ENCODE measurements at places on chromosomes 2 and 18.

GRCh38 chr18:45566025-45566740, 49.1 kb upstream of the SLC14A2 start:
- DNase-seq = no peak

DNA sequence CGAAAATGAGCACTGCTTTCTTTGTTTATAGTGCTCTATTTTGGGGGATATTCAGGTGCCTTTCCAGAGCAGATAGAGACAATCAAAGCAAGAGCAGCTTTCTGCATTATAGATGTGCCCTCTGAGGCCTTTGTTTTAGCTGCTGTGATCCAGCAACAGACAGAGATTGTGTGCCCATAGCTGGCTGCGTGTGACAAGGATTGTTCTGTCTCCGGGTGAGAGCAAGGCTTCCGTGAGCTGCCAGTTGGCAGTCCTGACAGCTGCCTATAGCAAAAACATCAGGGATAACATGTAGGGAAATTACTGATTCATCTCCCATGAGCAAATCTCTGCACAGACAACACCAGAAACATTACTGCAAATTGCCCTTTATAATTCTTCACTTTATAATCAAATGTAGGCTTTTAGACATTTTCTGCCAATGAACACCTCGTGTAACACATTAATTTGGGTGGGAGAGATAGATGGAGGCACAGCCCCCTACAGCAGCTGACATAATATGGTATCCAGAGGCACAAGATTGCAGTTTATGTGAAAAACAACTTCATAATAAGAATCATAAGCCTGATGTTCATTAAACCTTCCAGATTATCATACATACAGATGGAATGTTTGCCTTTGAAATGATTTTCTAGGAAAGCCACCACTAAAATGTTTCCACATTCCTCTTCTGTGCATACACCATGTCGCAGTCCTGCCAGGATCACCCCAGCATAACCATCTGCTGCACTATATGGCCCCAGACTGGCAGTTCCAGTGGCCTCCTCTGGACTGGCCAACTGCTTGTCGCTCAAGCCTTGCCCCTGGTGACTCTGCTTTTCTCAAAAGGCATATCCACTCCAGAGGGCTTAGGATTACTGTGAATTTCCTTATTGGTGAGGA, 131.2 kb downstream of the TRIB2 start:
- DNase-seq = peak; percentile 12

DNA sequence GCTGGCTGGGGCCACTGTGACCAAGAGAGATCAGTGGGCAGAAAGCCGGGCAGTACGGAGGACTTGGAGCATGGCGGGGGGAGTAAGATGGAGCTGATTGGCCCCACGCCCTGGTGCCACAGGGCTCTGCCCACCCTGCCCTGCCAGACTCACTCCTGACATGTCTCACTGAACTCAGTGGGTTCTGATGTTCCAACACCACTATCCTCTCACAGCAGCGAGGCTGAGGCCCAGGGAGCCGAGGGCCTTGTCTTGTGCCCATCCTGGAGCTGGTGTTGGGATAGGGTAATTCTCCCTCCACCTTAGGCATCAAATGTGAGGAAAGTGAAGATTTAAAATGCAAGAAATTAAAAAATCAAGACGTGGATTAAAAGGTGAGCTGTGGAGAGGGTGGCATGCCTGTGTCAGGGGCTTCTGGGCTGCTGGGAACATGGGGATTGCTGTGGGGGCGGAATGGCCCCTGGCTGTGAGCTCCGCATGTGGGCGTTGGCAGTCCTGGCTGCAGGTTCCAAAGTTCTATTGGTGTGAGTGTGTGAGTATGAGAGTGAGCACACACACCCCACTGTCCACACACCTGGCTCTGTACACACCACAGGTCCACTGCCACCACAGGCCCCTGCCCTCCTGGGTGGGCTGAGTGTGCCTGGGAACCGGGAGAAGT, 283.5 kb upstream of the HS6ST1 start:
- no peak for DNase-seq

DNA sequence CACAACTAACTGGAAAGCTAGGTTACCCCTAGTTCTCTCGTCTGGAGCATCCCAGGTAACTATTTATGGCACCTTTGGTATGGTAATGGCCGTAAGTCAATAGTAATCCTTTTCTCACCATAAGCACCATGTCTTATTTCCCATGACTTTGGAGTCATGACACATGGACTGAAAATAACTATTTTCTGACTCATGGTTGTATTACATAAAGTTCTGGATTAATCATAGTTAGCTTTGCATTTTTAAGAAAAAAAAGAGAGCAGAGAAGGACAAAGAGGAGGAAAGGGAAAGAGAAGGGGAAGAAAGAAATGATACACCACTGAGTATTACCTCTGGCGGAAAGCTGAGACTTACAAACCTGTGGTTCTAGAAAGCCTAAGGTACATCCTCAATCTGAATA, 99.3 kb downstream of the BIN1 start:
- no peak for DNase-seq

- no peak for DNase-seq
Measured at GRCh38 chr2:231189571-231190495, 8.6 kb upstream of the ARMC9 start.

DNA sequence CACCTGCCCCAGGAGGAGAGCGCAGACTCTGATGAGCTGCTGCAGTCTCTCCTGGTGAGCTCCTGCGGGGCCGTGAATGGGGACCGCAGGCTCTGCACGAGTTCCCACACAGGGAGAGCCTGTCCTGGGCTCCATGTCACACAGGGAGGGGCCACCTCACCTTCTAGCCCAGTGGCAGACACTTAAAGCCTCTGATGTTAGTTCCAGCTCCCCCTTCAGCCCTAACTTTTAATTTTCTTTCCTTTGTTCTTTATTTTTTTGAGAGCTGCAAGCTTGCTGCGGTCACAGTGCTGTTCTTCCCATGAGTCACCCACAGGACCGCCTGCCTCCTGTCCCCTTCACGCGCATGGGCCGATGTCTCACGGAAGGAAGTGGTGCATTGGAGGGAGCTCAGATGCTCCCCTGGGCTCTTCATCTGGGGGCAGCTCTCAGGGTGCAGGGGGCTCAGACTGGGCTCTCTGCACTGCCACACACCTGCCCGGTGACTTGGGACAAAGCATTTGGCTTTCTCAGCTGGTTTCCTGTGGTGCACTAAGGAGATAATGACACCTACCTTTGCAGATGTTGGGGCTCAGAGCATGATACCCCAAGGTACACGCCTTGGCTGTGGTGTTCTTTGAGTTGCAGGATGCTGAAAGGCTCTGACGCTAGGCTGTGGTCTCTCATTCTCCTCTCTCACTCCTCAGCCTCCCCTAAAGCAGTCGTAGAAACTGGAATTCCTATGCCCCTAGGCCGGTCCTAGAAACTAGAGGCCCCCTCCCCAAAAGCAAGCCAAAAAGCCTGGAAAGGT, 37.2 kb upstream of the PXDN start:
- DNase-seq = no peak

DNA sequence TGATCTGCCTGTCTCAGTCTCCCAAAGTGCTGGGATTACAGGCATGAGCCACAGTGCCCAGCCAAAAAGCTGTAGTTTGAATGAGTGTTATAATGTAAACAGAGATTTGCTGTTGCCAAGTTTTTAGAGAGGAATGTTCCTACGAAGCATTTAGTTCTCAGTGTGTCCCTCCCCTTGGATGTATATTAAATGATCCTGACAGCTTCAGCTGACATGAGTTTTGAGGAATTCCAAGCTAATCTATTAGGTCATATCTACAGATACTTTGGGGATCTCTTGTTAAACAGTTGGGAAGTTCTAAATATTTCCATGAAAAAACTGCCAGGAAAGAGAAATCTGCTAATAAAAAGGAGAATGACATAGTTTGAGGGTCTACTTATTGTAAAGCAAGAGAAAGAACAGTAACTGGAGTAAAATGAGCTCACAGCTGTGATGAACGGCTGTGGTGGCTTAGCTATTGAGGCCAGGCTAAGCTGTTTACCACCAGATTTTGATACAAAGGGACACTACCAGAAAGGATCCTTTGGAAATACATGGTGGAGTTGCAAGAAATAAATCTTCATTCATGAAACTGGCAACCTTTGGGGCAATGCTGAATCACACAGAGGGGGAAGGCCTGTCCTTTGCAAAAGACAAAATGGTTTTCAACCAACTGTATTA, 2.6 kb upstream of the STON1 start:
- no peak for DNase-seq

- no peak for DNase-seq
Measured at GRCh38 chr2:177295484-177295883, 31.0 kb upstream of the NFE2L2 start.

- no peak for DNase-seq
Measured at GRCh38 chr2:160375802-160376469, 117.7 kb downstream of the RBMS1 start.

- DNase-seq = no peak
Measured at GRCh38 chr2:120772261-120772660, 36.6 kb downstream of the GLI2 start.

GRCh38 chr2:176822060-176822459, 390.5 kb upstream of the HNRNPA3 start:
- no peak for DNase-seq

DNA sequence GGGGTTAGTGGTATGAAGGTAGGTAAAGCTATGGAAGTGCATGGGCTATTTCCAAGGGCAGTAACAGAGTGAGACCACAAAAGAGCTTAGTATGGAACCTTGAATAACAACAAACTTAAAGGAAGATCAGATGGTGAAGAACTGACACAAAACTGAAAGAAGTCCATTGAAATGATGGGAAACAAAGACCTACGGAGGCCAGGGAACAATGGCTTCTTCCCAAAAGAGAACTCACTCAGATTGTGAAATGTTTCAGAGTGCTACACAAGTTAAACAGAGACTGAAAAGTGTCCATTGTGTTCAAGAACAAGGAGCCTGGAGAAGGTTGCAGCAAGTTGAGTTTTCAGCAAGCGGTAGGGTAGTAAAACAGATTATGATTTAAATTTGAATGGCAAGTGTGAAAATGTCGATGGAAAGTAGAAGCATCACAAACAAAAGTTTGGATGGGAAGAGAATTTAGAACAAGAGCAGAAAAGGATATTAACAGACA, 700.0 kb upstream of the NXPH2 start:
- DNase-seq = no peak

DNA sequence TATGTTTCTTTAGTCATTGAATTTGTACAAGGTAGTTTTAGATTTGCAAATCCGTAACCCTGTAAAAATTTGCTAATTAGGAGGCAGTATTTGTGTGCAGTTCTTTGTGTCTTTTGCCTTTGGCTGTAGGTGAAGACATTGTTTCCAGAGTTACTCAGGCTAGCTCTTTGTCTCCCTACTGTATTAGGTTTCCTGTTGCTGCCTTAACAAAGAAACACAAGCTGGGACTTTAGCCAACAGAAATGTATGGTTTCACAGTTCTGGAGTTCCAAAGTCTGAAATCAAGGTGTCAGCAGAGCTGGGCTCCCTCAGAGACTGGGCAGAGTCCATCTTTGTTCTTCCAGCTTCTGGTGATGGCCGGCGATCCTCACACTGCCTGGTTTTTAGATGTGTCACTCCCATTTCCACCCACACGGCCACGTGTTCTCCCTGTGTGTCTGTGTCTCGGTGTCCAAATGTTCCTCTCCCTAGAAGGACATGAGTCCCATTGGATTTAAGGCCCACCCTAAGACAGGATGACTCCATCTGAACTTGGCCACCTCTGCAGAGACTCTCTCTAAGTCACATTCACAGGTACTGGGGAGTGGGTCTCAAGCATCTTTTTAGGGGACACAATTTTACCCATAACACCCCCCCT, 309.7 kb downstream of the GALR1 start:
- DNase-seq = no peak

GRCh38 chr2:178882666-178883440, 75.6 kb upstream of the TTN start:
- no peak for DNase-seq

- peak; percentile 78 for DNase-seq
Measured at GRCh38 chr2:19369341-19369955, 11.0 kb upstream of the OSR1 start.

DNA sequence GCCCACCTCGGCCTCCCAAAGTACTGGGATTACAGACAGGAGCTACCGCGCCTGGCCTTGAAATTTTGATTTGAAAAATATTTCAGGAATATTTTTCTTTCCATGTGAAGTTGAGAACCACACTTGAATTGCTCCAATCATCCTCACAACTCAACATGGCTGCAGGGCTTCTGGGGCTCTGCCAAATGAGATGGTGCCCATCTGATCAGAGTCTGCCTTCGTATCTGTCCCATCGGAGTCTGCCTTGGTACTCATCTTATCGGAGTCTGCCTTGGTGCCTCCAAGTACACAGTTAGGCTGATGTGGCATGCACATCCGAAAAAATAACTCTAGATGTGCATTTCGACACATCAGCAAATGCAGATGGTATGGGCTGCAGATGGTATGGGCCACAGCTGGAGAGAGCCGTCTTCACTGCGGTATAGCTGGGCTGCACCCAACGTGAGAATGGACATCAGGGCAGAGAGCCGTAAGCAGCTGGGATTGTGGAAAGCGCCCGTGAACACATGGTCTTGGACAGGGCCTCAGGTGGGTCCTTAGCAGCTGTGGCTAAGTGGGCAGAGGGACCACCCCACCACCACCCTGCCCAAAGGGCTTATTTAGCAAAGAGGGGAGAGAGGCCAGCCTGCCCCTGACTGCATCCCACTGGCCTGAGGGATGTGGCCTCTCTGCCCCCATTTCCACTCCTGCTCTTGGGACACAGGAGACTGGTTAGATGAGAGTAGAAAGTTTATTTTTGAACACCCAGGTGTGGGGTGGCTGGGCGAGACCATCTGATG, 52.1 kb upstream of the RBM44 start:
- no peak for DNase-seq

Data from NCI-H1694 treated with DMSO at 0.1 percent for 48 hours (cell line).